ENCODE measurements at places on chromosomes 1 and 21. TPM values are rescaled to one million over a fixed set of nuclear protein-coding genes. Genes with fewer than 3 reads are reported as not detected.

DNA sequence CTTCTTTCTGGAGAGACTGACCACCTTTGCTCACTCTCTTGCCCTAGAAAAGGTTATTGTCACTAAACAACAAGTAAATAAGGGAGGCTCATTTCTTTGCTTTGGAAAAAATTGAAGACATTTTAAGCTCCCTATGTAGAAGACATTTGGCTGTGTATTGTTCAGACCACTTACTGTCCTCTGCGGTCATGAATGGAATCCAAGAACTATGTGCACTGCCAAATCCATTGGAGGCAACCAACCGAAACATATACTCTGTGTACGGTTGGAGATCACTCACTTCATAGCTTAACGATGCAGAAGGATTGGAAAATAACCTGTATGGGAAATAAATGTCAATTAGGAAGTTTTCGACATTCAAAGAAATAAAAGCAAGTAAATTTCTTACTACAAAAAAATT is 332.8 kb downstream of the KCTD3 start:
- no peaks in the 10 kb centered on the region for H3K27me3 ChIP-seq
- H3K4me3 ChIP-seq, result no peak overlapping the region
- no peaks in the 10 kb centered on the region for H3K4me1 ChIP-seq
- H3K27ac ChIP-seq, result no peak overlapping the region
- no peak for DNase-seq
- no peaks in the 10 kb centered on the region for H3K36me3 ChIP-seq

- H3K4me1 ChIP-seq, result no peaks in the 10 kb centered on the region
- no peaks in the 10 kb centered on the region for H3K27me3 ChIP-seq
Observed at GRCh38 chr21:34754690-34755647, 86.2 kb downstream of the CLIC6 start.

GRCh38 chr21:39119891-39120290 is 63.4 kb downstream of the PSMG1 start:
- no peak overlapping the region for H3K27ac ChIP-seq
- H3K4me3 ChIP-seq, result no peak overlapping the region
- DNase-seq, result no peak
- H3K27me3 ChIP-seq, result no peaks in the 10 kb centered on the region

- no peak overlapping the region for H3K4me3 ChIP-seq
- H3K27me3 ChIP-seq, result no peaks in the 10 kb centered on the region
- no peak for DNase-seq
- no peak overlapping the region for H3K27ac ChIP-seq
Observed at GRCh38 chr1:230283678-230284077, 142.5 kb downstream of the PGBD5 start.

- H3K4me1 ChIP-seq, result no peaks in the 10 kb centered on the region
- no peak overlapping the region for H3K27ac ChIP-seq
- DNase-seq, result no peak
- 0 out of 2 replicates have a peak, but pooled peaks cover under 1% of the 10 kb centered on the region for H3K36me3 ChIP-seq
- no peaks in the 10 kb centered on the region for H3K27me3 ChIP-seq
Observed at GRCh38 chr1:153801786-153802697, 26.8 kb downstream of the SLC27A3 start.

DNA sequence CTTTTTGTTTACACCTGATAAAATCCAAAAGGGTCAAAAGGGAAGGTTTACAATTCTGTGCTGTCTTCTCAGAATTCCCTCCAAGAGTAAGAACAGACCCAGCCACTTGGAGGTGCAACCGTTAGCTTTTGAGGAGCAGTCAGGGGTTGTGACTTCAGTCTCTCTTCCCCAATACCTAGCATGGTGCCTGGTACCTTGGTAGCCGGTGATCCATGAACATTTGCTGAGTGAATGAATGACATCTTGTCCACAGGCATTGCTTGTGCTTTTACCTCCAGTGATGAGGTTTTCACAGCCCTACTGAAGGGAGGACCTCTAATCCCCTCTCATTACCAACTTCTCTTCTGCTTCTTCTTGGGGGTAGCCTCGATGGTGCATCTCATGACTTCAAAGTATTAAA is 11.7 kb downstream of the GFI1 start:
- no peaks in the 10 kb centered on the region for H3K4me1 ChIP-seq
- H3K36me3 ChIP-seq, result no peaks in the 10 kb centered on the region
- DNase-seq, result no peak
- H3K27ac ChIP-seq, result no peak overlapping the region

DNA sequence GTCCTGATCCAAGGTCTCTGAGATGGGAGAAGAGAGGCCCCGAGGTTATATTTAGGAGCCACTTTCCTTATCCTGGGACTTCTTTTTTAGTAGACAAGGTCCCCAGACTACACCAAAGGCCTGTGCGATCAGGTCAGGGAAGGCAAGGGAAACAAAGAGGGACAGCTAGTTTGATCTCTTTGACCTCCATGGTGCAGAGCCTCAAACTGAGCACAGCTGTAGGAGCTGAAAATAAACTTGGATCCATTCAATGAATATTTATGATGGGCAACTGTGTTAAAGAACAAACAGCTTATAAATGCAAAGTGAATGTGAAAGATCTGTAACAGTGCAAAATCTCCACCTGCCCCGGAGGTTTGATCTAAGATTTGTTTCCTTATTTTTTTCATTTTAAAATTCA is 256.6 kb downstream of the DYRK1A start:
- no peak overlapping the region for H3K4me3 ChIP-seq
- H3K27me3 ChIP-seq, result no peaks in the 10 kb centered on the region
- no peak for DNase-seq
- H3K36me3 ChIP-seq, result no peaks in the 10 kb centered on the region
- no peaks in the 10 kb centered on the region for H3K4me1 ChIP-seq

DNA sequence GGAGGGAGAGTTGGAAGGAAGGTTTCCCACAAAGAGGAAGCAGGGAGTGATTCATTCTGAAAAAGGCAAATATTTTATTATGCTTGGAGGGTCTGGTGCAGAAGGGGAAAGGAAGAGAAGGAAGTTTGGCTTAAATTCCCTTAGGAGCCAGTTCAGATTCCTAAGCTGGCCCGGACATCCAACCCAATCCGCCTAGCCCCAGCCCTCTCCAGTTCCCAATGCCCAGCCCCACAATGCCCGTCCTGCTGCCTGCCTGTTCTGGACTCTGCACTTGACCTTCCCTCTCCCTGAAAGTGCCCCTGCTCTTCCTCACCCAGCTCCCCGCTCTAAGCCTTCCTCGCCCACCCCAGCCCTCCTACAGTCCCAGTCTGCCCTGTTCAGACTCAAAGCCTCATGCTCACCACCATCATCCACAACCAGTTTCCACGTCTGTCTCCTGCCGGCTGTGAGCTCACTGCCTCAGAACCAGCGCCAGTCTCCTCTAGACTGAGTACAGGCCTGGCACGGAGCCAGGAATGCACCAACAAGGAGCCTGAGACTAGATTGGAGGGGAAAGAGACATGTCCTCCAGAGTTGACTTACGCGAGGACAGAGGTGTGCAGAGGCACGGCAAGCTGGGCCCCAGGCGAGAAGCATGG is 18.9 kb downstream of the CAPN2 start:
- DNase-seq, result no peak
- H3K4me1 ChIP-seq, result peaks cover 39% of the 10 kb centered on the region
- peak overlapping the region; percentile 31 for H3K27ac ChIP-seq
- no peaks in the 10 kb centered on the region for H3K27me3 ChIP-seq
- H3K4me3 ChIP-seq, result no peak overlapping the region

GRCh38 chr21:24955275-24955961 is 651.9 kb downstream of the MRPL39 start:
- H3K27me3 ChIP-seq, result no peaks in the 10 kb centered on the region
- DNase-seq, result no peak
- no peaks in the 10 kb centered on the region for H3K4me1 ChIP-seq
- no peak overlapping the region for H3K27ac ChIP-seq
- no peak overlapping the region for H3K4me3 ChIP-seq
- no peaks in the 10 kb centered on the region for H3K36me3 ChIP-seq

DNA sequence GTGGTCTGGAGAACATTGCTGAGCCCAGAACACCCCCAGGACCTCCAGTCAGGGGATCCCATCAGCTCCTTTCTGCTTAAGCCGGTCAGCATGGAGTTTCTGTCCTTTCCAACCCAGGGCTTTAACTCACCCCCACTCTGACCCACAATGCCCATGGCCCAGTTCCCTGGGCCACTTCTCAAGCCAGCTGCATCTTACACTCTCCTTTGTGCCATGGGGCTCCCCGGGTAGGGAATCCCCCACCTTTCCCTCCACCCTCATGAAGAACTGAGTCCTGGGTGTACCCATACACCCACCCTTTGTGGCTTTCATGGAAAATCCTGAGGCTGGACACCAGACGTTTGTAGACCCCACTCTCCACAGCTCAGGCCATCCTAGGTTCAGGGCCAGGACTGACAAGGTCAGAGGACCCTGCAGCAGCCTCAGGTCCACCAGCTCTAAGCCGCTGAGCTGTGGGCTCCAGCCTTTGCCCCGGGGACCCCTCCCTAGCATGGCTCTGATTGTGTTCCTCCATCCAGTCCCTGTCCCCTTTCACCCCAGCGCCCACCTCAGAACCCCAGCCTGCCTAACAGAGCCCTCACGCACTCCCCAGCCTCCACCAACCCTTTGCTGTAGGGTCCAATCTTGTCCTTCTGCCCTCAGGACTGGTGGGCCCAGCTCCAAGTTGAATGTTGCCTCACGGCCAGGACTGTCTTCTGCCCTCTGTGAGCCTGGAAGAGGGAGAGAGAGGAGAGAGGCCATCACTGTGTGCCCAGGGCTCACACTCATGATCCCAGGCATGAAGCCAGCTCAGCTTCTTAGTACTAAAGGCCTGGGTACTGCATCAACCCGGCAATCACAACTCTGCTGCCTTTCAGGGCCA is 394.8 kb downstream of the MATN1 start:
- H3K36me3 ChIP-seq, result no peaks in the 10 kb centered on the region
- no peaks in the 10 kb centered on the region for H3K4me1 ChIP-seq
- H3K27me3 ChIP-seq, result peaks cover 3% of the 10 kb centered on the region
- no peak overlapping the region for H3K27ac ChIP-seq

GRCh38 chr1:92707292-92707691 is 77.6 kb downstream of the EVI5 start:
- H3K36me3 ChIP-seq, result no peaks in the 10 kb centered on the region
- H3K27ac ChIP-seq, result no peak overlapping the region
- H3K27me3 ChIP-seq, result no peaks in the 10 kb centered on the region
- H3K4me1 ChIP-seq, result no peaks in the 10 kb centered on the region
- no peak for DNase-seq

GRCh38 chr1:162421258-162422164 is 9.6 kb upstream of the SH2D1B start:
- H3K27ac ChIP-seq, result no peak overlapping the region
- no peaks in the 10 kb centered on the region for H3K4me1 ChIP-seq
- H3K27me3 ChIP-seq, result no peaks in the 10 kb centered on the region
- no peaks in the 10 kb centered on the region for H3K36me3 ChIP-seq
- no peak for DNase-seq
- no peak overlapping the region for H3K4me3 ChIP-seq

DNA sequence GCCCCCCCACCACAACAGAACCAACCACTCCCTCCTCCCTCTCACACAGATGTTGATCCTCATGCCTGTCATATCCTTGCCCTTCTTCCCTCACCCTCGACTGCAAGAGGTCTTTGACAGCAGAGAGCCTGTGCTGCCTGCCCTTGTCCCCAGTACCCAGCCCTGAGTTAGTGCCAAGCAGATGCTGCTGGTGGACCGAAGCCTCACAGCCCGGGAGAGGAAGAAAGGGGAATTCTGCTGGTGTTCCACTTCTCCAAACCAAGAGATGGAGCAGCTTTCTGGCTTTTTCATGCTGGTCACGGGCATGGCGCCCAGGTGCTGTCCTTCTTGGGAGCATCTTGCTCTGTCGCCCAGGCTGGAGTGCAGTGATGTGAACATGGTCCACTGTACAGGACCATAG is 69.1 kb downstream of the SLC66A1 start:
- H3K4me1 ChIP-seq, result peaks cover 5% of the 10 kb centered on the region
- DNase-seq, result no peak
- H3K27me3 ChIP-seq, result no peaks in the 10 kb centered on the region
- no peak overlapping the region for H3K4me3 ChIP-seq
- peaks cover 24% of the 10 kb centered on the region for H3K36me3 ChIP-seq

DNA sequence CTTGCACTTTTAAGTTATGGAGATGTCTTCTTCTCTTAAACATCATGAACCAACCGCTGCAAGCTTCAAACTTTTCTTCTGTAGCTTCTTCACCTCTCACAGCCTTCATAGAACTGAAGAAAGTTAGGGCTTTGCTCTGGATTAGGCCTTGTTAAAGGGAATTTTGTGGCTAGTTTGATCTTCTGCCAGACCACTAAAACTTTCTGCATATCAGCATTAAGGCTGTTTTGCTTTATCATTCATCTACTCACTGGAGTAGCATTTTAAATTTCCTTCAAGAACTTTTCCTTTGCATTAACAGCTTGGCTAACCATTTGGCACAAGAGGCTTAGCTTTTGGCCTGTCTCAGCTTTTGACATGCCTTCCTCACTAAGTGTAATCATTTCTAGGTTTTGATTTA is 43.0 kb upstream of the RGL1 start:
- no peaks in the 10 kb centered on the region for H3K36me3 ChIP-seq
- no peaks in the 10 kb centered on the region for H3K27me3 ChIP-seq

DNA sequence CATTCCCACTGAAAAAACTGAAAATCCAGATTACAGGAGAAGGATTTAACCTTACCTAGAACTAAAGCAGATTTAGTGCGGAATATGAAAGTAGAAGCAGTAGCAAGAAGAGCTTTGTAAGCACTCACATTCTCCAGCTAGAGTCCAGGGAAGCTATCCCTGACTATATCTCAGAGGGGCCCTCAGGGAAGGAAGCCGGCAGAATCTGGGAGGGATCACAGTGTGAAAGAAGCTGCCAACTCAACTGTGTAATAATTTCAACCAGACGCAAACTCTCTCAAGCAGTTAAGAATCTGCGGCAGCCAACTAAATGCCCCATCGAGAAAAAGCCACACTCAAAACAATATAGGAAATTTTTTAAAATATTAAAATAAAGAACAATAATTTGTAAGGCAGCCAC is 163.8 kb downstream of the EIF4G3 start:
- no peak overlapping the region for H3K27ac ChIP-seq
- no peaks in the 10 kb centered on the region for H3K4me1 ChIP-seq
- H3K27me3 ChIP-seq, result no peaks in the 10 kb centered on the region
- no peak for DNase-seq
- H3K36me3 ChIP-seq, result no peaks in the 10 kb centered on the region
- H3K4me3 ChIP-seq, result no peak overlapping the region

GRCh38 chr1:206682111-206682510 is 2.6 kb upstream of the MAPKAPK2 start:
- H3K4me3 ChIP-seq, result no peak overlapping the region
- H3K36me3 ChIP-seq, result no peaks in the 10 kb centered on the region
- H3K27me3 ChIP-seq, result peaks cover 15% of the 10 kb centered on the region
- peaks cover 13% of the 10 kb centered on the region for H3K4me1 ChIP-seq
- DNase-seq, result no peak

NHLH2 gene
- total RNA-seq, result not detected

UBE2U gene
- total RNA-seq, result not detected

RBP7 gene
- total RNA-seq, result 28.9 TPM

PLEKHA6 gene
- total RNA-seq, result 5.5 TPM

Measured in Panc1 (cell line).